ENCODE measurements at places on chromosomes 7 and 10.

DNA sequence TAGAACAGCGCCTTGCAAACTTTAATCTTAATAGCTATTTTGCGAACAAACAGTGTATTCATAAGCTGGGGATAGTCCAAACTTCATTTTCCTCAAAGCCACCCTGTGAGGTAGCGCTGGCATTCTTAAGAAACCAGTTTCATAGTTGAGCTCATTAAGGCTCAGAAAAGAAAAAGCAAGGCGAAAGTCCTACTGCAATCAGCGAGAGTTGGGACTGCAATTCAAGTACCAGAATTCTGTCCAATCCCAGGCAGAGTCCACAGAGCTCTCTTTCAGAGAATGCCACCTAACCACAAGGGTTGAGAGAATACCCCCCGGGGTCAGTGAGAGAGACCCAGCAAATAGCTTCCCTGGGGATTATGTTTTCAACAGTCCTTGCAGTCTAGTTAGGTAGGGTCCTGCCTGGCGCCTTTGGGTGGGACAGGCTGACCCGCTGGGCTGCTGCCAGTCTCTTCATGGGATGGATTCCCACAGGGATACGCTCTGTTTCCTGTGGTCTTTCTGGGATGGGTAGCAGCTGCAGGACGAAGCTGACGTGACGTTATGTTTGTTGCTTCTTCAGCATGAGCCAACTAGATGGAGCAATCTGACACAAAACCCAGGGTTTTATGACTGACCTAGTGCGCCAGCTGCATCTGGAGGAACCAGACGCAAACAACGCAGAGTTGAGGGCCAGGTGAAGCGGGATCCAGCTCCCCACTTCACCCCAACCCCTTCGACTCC is 16.0 kb downstream of the BMPER start:
- no peak for DNase-seq

DNA sequence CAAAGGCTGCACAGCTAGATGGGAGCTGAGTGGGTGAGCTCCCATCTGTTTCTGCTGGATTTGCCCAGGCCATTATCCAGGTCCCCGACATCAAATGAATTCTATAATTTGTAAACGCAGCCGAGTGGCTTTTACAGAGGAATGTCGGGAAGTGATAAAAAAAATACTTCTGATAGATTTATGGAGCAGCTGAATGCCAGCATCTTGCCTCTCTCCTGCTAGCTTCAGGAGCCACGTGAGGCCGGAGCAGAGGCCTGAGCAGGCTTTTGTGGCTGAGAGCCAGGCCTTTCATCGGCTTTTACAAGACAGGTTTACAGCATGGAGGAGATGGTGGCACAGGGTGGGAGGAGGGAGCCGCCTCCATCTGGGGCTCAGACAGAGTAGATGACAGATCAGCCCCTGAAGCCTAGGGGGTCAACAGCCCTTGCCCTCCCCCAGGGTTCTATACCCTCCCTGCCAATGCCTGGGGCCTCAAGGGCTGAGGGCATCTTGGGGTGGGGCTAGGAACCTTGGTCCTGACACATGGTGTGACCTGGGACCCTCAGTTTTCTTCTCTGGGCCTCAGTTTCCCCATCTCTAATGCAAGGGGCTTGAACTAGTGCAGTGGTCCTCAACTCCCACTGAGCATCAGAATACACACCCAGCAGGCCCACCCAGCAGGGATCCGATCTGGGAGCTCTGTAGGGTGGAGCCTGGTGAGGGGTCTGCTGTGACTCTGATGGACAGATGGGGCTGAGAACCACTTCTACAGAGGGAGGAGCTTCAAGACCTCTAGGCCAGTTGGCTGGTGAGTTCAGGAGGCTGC is 44.2 kb upstream of the PCBD1 start:
- DNase-seq: no peak

- no peak for DNase-seq
Observed at GRCh38 chr7:95828824-95829790, 56.8 kb downstream of the DYNC1I1 start.

- DNase-seq: no peak
Observed at GRCh38 chr10:103463499-103463898, 4.8 kb upstream of the CALHM1 start.

- no peak for DNase-seq
Observed at GRCh38 chr10:44307691-44308090, 77.2 kb downstream of the CXCL12 start.

- DNase-seq: no peak
Observed at GRCh38 chr7:70416347-70416985, 715.5 kb upstream of the GALNT17 start.

DNA sequence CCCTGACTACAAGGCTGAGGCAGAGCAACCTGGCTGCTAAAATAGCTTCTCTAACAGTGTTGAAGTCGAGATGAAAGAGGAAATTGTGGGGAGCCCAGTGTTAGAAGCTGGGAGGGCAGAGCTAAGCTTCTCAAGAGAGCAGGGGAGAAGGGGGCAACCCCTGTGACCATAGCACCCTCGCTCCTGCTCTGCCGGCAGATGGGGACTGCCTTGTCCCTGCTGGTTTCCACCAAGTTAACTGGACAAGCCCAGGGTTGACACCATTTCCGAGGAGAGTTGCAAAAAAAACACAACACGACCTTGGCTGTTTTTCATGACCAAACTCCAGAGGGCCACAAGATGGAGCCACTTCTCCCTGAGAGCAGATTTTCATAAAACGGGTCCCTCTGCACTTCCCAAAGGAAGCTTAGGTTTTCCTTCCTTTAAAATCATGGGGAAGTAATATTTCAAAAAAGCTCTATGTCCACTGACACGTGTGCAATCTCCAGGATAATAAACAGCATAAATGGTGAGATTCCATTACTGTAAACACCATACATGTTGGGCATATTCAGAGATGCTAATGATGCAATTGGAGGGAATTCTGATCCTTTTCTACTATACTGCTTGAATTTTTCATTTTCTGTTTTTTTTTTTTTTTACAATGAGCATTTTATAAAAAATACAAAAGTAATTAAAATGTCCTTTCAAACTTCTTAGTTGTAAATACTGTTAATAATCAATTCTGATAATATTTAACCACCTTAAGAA is 140.4 kb downstream of the PIP4K2A start:
- DNase-seq: no peak

GRCh38 chr7:116285252-116285651 is 74.9 kb downstream of the TES start:
- DNase-seq: no peak

- DNase-seq: no peak
Observed at GRCh38 chr7:77606562-77606961, 69.5 kb downstream of the PTPN12 start.

- no peak for DNase-seq
Observed at GRCh38 chr10:92432596-92432995, 141.3 kb downstream of the IDE start.

GRCh38 chr10:29117781-29118180 is 171.1 kb upstream of the LYZL1 start:
- no peak for DNase-seq

DNA sequence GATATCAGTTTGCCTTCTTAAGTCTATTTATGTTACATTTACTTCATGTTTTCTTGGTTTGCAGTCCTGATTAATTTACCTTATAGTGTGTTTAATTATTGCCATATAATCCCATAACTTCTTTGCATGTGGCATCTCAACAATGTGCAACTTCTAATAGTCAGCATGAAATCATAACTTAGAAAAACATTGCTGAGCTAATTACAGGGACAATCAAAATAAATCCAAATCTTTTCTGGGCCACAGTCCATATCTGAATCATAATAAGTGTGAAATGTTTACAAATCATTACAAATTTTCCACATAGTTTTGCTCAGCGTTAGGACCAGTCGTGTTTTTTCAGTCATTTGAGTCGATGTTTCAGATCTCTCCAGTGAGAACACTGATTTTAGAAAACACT is 29.1 kb upstream of the CABCOCO1 start:
- no peak for DNase-seq

DNA sequence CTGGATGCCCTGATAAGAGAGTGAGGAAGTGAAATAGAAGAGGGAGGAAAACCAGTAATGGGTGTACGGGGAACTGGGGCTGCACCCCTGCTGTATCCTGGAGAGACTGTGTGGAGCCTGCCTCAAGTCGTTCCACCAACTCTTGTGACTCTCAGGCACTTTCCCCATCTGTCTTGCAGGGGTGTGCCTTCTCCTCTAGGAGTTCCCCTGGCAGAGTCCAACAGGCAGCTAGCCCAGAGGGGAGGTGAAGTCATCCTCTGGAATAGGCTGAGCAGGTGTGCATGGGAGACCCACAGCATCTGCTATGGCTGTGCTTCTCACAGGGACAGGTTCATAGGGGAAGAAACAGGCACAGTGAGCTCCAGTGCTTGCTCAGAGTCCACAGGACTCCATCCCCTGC is 46.8 kb downstream of the WIPF3 start:
- no peak for DNase-seq

- DNase-seq: no peak
Observed at GRCh38 chr10:23610626-23611307, 171.9 kb downstream of the OTUD1 start.

- DNase-seq: no peak
Observed at GRCh38 chr7:77697535-77697831, 1.2 kb downstream of the RSBN1L start.

GRCh38 chr10:110863956-110864355 is 7.8 kb upstream of the PDCD4 start:
- no peak for DNase-seq

DNA sequence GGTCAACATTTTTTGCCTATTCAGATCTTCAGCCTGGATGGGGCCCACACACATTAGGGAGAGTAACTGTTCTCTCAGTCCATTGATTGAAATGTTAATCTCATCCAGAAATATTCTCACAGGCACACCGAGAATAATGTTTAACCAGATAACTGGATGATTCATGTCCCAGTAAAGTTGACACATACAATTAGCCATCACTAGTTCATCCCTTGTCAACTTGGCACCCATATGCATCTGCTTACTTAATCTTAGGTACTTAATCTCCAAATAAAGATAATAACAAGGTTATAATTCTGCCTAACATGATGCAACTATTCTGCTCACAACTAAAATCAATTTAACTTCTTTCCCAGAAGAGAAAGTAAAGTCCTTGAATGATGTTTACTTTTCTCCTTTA is 502.6 kb downstream of the ADRA2A start:
- DNase-seq: no peak

DNA sequence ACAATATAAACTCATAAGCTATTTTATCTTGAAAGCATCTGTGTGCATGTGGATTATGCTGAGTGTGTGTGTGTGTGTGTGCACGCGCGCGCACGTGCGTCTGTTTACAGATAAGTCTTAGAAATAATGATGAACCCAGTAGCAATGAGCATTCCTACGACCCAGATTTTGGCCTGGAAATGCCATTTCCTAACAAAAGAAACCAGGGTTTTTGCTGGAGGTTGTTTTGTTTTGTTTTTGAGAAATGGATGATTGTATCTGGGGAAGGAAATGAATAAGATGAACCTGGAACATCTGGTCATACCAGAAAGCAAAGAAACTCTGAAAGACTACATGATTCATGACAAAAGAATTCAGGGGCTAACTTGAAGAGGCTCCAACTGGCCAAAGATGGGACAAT is 22.1 kb upstream of the LMOD2 start:
- no peak for DNase-seq

DNA sequence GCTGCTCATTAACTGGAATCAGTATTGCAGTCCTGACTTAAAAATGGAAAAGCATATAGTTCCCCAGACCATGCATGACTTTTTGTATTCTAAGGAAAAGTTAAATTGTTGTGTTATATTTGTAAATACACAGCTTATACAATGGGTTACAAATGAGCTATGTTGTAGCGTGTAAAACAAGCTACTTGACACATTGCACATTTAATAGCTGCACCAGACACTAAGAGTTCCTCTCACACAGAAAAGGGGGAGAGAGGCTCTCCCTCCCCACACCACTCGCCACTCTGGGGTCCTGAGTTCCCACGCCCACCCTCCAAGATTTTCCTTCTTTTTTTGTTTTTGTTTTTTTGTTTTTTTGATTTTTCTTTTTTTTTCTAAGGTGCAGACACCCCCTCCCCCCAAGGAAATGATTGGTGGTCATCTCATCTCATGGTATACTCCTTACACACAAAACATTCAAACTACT is 6.3 kb downstream of the KLF6 start:
- no peak for DNase-seq

GRCh38 chr7:46059308-46060020 is 138.4 kb upstream of the IGFBP3 start:
- no peak for DNase-seq
